ENCODE measurements at places on chromosomes 1 and 21. TPM values are rescaled to one million over a fixed set of nuclear protein-coding genes. Genes with fewer than 3 reads are reported as not detected.

TRAF3IP3 gene
- total RNA-seq: not detected

GRCh38 chr1:229905652-229906051, 161.4 kb upstream of the GALNT2 start:
- H3K4me3 ChIP-seq: no peak overlapping the region
- H3K27ac ChIP-seq: no peak overlapping the region
- no peaks in the 10 kb centered on the region for H3K36me3 ChIP-seq
- H3K27me3 ChIP-seq: no peaks in the 10 kb centered on the region

DNA sequence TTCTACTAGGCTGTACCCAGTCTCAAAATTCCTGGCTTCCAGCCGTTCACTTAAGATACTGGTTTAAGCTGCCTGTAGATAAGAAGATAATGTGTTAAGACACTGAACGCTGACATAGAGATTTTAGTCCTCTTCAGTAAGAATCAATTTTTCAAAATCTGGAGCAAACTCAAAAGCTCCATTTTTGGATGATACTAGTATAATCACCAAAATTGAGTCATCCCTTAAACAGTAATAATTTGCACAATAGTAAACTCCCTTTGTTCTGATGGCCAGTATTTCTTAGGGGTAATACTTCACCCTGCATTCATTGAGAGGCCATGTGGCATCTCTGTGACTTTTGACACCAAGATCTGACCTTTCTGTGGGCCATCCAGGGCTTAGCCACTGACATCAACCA, 299.8 kb upstream of the USP25 start:
- H3K27ac ChIP-seq: no peak overlapping the region
- DNase-seq: no peak
- no peak overlapping the region for H3K4me3 ChIP-seq
- no peaks in the 10 kb centered on the region for H3K27me3 ChIP-seq
- H3K4me1 ChIP-seq: no peaks in the 10 kb centered on the region

TGFBR3 gene
- 15.2 TPM for total RNA-seq

IFNLR1 gene
- total RNA-seq: 6.1 TPM

- H3K4me1 ChIP-seq: no peaks in the 10 kb centered on the region
- no peaks in the 10 kb centered on the region for H3K36me3 ChIP-seq
- no peaks in the 10 kb centered on the region for H3K27me3 ChIP-seq
- no peak overlapping the region for H3K27ac ChIP-seq
Measured at GRCh38 chr1:7346600-7347570, 424.2 kb upstream of the VAMP3 start.

Data from Caco-2 (cell line).